Activated CD4-positive, alpha-beta T cell treated with anti-CD3 and anti-CD28 coated beads, Interleukin-2, Interleukin-6, amounts not matched to agents 100 ng/mL and 50 ng/mL, durations not matched to agents 16 hours and 8 hours (primary cell): ENCODE measurements at places on chromosomes 1 and 21.

- no peak for DNase-seq
Observed at GRCh38 chr21:28731700-28732321, 260.9 kb downstream of the LTN1 start.

DNA sequence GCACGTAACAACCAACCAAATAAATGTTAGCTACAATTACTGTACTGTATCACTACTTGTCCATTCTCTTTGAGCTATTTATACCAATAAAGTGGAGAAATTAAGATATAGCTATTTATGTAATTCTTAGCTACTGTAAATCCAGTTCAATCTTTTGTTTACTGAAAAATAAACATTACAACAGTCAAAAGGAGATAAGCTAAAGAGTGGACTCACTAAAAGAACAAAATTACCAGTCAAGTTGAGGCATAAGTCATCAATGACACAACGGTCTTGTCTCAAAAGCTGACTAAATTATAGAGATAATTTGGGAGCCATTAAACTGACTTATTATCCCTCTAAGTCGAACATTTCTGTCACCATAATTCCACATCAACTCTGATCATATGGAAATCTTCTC, 22.5 kb downstream of the TGFBR3 start:
- no peak for DNase-seq

- DNase-seq, result no peak
Observed at GRCh38 chr1:96703186-96703585, 18.4 kb upstream of the PTBP2 start.

DNA sequence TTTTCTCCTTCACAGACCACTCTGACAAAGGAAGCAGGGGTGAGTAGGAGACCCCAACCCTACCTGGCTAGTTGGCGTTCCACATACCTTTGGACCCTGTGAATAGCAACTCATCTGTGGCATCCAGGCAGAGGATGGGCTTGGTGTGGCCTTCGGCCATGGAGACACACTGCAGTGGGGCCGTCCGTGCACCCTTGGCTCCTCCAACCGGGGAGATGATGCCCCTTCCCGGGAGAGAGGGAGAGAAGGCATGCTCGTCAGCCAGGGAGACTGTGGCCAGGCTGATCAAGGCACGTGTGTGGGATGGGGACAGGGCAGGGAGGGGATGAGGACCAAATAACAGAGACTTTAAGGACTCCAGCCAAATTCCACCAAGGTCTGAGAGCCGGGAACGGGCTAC, 42.6 kb downstream of the KIF21B start:
- no peak for DNase-seq

DNA sequence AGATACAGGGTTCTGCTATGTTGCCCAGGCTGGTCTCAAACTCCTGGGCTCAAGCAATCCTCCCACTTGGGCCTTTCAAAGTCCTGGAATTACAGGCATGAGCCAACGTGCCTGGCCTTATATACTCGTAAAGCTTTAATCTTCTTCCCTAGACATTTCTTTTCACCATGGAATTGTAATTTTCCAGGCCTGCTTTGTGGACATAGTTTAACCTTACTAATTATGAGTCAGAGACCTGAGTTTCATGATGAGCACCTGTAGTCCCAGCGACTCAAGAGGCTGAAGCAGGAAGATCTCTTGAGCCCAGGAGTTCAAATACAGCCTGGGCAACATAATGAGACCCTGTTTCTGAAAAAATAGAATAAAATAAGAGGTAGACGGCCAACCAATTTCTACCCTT, 12.3 kb downstream of the PATJ start:
- DNase-seq, result no peak

DNA sequence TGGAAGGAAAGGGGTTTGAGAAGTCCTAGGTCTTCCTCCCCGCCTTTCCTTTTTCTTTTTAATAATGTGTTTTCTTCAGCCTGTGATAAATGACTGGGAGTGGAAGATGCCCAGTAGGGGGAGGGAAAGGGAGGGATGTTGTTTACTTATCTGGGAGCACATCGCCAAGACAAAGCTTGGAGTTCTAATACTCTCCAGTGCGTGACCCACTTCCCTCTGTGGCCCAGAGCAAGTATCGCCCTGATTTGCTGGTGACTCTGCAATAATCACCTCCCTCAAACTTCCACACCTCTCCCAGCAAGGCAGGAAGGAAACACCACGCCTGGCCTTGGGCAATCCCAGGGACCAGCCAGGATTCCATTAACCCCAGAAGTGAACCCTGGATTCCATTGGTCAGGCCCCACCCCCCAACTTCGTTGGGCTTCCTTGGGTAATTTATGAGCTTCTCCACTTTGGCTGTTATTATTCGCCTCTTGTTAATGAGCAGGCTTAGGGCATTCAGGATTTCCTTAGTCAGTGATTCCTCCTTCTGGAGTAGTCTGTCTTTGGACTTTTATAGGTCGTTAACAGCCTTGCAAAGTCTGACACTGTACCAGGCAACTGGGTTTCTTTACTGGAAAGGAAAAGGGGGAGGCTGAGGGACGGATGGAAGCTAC, 24.3 kb upstream of the GRHL3 start:
- DNase-seq, result no peak

DNA sequence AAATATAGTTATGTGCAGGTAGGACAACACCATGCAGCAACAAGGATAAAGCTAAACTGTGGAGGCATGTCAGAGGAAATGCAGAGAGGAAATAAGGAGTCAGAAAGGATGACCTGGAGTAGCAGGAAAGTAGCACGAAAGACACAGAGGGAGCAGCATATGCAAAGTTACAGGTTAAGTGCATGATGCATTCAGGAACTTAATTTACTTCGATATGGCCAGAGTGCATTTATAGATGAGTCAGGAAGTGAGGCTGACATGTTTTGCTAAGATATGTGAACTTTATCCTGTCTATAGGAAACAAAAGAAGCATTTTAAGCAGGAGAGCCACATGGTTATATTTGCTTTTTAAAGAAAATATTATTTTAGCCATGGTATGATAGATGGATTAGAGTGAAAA, 15.4 kb upstream of the MUTYH start:
- no peak for DNase-seq

DNA sequence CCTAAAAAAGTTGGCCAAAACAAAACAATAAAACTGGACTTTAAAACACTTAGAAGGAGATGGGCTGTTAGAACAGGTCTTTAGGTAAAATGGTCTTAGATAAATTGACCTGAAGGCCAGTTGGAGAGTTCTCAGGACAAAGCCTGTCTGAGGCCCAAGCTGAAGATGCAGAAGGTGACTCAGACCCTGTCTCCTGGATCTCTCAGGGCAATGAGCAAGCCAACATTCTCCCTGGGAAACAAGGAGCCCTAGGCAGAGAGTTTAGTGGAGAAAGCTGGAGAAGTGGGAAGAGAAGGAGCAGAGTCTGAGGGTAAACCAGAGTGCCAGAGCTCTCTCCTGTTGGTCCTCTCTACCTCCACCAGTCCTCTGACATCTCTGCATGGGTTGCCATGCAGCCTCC, 70.1 kb downstream of the FCRL5 start:
- DNase-seq, result no peak

- no peak for DNase-seq
Observed at GRCh38 chr21:36021251-36021837, 39.0 kb downstream of the SETD4 start.

- DNase-seq, result peak; percentile 70
Observed at GRCh38 chr1:2415801-2416208, 3.4 kb upstream of the PEX10 start.

- no peak for DNase-seq
Observed at GRCh38 chr1:30982431-30982830, 73.9 kb upstream of the SDC3 start.

GRCh38 chr1:215530401-215530984, 36.6 kb upstream of the KCTD3 start:
- no peak for DNase-seq

DNA sequence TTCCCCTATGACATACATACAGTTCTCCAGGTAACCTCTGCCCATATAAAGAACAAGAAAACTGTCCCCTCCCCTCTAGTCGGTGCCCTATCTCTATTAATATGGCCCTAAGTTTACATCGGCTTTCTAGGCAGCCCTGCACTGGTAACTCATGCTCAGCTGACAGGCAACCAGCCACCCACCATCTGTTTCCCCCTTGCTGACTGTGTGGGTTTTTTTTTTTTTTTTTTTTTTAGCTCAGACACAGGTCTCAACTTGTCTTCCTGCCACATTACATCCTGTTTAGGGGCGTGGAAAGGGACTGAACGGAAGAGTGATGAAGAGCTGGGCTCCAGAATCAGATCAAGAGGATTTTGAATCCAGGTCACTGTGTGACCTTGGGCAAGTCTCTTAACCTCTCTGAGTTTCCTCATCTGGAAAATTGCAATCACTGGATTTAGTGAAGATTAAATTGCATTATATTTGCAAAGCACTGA, 14.0 kb downstream of the LAPTM5 start:
- DNase-seq, result peak; percentile 87

- DNase-seq, result no peak
Observed at GRCh38 chr1:26784023-26784871, 3.5 kb upstream of the PIGV start.

DNA sequence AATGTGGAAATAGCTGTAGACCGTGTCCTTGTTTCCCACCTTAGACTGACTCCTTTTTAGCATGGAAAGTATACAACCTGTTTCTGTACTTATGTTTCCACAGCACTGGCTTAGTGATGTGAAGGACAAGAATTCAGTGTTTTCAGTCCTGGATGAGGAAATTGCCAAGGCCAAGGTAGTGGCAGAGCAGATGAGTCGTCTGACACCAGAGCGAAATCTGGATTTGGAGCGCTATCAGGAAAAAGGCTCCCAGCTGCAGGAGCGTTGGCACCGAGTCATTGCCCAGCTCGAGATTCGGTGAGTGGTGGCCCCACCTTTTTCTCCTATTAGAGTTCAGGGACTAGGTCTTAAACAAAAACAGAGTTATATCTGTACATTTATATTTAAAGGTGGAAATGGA, 112.6 kb downstream of the MACF1 start:
- no peak for DNase-seq

DNA sequence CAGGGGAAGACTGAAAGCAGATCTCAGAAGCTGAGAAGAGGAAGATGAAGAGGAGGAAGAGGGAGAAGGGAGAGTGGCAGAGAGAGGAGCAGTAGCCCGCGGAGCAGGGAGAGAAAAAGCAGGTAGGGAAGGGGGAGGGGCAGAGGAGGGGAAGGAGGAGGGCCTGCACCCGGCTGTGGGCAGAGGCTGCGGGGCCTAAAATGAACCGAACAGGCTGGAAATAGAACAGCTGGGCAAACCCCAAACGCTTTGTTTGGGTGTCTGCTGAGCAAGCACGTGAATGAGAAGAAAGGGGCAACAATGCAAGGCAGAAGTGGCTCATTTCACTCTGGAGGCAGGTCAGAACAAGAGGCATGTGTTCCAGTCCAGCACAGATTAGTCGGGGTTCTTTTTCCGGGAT, 33.5 kb downstream of the KCNC4 start:
- DNase-seq, result peak; percentile 19

DNA sequence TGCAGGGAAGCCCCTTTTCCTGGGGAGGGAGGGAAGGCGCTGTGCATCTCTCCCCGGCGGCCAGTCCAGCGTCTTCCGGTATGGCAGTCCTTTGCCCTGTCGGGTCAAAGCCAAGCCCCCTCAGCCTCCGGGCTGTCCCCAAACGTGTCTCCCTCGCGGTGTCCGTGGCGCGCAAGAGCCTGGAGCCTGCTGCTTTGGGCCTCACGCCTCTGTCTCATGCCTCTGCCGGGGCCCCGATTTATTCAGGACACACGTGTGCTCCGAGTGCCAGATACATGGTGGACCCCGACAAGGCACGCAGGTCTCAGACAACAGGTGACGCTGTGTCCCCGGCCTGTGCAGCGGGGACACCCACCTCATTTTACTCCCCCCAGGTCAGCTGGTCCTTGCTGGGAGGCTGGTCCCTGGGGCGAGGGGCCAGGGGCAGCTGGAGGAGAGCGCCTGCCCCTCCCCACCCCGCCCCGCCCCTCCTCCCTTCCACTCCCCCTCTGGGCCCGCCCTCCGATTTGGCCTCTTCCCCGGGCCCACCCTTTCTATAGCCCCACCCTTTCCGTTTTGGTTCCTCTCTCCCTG, 176.7 kb downstream of the CAMTA1 start:
- DNase-seq, result no peak

DNA sequence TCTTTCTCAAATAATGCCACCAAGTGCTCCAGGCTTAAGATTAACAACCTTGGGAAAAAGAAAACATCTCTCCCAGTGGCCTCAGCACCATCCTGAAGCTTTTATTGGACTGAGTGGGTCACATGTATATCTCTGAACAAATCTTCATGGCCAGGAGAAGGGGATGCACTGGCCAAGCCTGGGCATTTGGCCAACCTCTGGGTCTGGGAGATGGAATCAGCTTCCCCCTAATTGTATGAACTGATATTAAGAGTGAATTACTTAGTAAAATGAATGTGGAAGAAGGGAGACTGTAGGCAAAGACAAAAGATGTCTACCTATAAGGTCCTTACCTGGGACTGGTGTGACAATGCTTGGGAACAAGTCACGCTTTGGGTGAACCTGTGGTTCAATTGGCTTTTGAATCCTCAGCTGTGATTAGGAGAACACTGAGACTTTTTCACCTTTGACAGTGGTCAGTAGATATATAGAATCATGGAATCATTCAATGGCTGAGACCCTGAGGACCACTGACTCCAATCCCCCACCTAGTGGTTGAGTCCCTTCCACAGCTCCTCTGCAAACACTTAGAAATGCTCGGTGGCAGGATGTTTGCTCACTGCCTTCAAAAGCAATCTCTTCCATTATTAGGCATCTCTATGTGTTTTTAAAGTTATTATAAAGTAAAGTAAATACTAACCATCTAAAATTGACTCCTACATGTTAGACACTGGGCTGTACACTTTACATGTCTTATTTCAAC, 102.6 kb upstream of the ATP1A1 start:
- no peak for DNase-seq

GRCh38 chr1:31580513-31580870, 4.2 kb downstream of the TINAGL1 start:
- no peak for DNase-seq

- DNase-seq, result no peak
Observed at GRCh38 chr1:162699366-162699765, 67.1 kb downstream of the DDR2 start.

- no peak for DNase-seq
Observed at GRCh38 chr1:203638950-203639349, 12.3 kb downstream of the ATP2B4 start.

DNA sequence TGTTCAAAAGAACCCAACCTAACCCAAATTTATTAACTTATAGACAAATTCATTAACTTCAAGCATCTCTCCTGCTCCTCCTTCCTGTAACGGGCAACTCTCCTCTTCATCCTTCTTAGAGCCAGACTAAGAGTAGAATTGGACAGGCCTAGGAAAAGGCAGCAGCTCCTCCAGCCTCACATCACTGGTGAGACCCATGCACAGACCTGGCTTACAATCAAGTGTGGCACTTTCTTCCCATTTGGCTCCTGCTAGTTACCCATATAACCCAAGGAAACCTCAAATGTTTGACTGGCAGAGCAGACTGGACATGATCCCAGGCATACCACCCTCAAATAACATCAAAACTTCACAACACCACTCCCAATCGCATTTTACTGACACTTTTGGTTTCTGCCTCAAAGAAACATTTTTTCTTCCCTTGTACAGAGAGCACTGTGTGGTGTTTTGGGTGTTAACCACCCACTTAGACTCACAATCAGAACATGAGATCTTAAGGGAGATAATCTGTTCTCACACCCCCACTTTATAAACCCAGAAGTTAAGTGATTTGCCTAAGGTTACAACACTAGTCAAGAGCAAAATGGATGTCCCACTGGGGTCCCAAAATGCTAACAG, 101.4 kb downstream of the SIPA1L2 start:
- DNase-seq, result peak; percentile 8

- no peak for DNase-seq
Observed at GRCh38 chr21:36790616-36791015, 91.7 kb downstream of the SIM2 start.
